ENCODE measurements at places on chromosomes 11 and 22.

DNA sequence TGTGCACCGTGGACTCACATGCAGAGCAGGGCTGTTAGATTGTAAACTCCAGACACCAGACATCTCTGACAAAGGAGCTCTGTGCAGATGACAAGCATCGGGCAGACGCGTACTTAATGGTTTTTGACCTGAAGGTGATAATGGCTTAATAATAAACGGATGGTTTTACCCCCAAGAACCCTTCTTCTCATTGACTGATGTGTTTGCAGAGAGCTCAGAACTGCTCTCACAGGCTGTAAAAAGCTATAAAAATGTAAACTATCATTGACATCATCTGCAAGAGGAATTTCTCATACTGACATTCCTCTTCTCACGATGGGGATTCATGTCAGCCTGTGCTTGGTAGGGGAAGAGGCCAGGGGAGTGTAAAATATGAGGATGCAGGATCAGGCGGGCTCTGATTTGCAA lies 8.6 kb upstream of the ARHGAP8 start:
- DNase-seq: no peak

DNA sequence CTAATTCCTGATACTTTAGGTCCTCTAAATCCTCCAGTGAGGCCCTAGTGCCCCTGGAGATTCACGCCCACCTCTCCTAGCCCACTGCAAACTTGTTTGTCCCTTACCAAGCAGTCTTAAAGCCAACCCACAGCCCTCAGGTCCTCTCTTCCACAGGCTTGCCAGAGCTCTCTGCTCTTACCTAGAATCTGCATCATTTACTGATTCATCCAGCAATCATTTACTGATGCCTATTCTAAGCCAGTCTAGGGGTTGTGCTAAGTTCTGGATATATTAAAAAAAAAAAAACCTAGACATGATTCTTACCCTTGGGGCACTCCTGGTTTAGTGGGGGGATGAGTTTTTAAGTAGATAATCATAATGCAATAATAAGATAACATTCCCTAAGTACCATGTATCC lies 43.0 kb upstream of the PLET1 start:
- DNase-seq: no peak

DNA sequence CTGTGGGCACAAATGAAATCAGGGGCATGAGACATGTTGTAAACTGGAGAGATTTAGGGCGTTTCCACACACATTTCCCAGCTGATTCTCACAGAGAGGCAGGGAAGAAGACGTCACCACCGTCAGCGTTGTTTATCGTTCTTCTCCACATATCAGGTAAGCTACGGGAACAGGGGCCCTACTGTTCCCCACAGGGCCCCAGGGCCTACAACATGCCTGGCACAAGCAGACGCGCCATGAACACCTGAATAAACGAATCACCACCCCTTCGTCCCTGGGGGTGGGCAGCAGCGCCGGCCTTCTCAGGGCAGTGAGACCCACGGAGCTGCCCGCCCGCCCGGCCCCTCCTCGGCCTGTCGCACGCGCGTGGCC lies 342 bp downstream of the EFCAB6 start:
- no peak for DNase-seq

DNA sequence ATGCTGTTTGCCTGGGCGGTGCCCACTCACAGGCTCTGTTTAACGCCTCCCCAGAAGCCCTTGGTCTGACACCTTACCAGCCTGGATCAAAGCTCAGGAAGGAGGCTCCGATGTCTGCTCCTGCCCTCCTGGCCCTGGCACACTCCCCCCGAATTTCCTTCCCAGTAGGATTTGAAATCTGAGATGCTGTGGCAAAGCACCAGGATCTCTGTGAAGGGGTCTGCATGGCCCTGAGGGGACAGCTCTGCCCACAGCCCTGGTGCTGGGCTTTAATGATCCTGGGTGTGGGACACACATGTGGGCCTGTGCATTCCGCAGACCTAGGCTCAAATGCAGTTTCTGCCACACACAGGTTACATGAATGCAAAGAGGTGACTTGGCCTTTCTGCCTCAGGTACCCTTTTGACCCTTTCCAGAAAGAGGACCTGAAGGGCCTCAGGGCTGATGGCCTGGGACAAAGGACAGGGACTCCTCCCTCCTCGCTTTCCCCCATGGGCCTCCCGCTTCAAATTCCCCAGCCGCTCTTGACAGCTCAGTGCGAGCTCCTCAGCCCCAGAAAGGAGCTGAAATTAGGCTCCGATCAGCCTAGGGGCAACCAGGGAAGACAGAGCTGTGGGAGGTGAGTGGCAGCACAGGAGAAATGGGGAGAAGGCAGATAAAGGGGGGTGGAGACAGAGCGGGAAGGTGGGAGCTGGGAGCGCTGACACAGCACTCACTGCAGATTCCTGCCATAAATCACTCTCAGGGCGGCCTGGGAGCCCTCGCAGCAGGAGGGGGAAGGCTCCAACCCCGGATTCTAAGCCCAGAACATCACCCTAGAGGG lies 41.3 kb downstream of the TRIM29 start:
- DNase-seq: no peak

DNA sequence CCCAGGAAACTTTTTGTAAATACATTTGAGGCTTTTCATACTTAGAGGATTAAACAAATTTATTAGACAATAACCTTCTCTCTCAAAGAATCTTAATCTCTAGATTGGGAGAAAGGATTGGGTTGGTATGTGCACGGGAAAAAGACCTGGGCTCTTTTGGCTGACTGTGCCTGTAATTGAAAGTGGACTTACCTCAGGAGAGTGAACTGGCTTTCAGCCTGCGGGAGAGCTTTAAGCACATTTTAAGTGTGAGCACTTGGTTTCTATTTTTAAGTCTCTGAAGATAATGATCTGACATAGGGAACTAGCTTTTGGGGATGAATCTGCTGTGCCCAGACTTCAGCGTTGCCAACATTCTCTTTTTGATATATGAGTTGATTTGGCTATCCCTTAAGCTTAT lies 35.8 kb downstream of the UVRAG start:
- DNase-seq: no peak

Data from activated naive CD4-positive, alpha-beta T cell treated with anti-CD3 and anti-CD28 coated beads, Interleukin-2, amount 50 U/mL, for 16 hours (primary cell).